ENCODE measurements at places on chromosomes 3 and 15.

- DNase-seq, result no peak
Measured at GRCh38 chr3:99751649-99752048, 66.0 kb upstream of the CMSS1 start.

- DNase-seq, result no peak
Measured at GRCh38 chr3:15645740-15646501, 44.4 kb downstream of the BTD start.

- DNase-seq, result no peak
Measured at GRCh38 chr3:100374521-100374920, 26.4 kb downstream of the TOMM70 start.

DNA sequence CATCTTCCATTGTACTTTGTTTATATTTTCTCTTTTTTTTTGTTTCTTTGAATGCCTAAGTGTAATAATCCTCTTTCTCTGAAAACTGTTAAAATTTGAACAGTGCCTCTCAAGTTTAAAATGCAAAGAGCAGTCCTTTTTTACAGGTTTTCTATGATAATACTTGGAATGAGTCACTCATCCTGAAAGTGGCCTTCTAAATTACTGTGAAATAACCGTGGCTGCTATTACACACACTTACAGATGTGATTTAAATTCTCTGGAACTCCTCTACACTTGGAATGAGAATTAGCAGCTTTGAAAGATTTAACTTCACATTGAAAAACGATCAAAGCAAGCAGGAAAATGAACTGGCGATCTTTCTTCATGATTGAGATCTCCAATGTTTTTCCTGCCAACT is 105.9 kb downstream of the ROBO1 start:
- no peak for DNase-seq

DNA sequence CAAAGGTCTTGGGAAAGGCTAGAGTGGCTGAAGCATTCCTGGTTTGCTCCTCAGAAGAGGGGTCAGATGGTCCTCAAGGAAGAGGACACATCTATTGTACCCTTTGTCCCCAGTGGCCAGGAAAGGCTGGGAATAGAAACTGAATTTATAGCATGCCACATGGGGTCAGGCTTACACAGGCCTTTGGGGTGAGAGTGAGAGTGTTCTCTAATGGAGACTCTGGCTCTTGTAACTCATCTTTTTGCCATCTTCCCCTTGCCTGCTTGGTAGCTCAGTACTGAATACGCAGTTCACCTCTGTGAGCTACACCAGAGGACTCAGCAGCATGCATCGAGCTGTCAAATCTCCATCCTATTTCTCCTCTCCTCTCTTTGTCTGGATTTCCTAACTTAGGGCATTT is 87.5 kb downstream of the ATP2B2 start:
- DNase-seq, result no peak

- no peak for DNase-seq
Measured at GRCh38 chr3:62169906-62170660, 203.3 kb downstream of the FEZF2 start.

- no peak for DNase-seq
Measured at GRCh38 chr3:142209655-142210054, 15.7 kb downstream of the GK5 start.

DNA sequence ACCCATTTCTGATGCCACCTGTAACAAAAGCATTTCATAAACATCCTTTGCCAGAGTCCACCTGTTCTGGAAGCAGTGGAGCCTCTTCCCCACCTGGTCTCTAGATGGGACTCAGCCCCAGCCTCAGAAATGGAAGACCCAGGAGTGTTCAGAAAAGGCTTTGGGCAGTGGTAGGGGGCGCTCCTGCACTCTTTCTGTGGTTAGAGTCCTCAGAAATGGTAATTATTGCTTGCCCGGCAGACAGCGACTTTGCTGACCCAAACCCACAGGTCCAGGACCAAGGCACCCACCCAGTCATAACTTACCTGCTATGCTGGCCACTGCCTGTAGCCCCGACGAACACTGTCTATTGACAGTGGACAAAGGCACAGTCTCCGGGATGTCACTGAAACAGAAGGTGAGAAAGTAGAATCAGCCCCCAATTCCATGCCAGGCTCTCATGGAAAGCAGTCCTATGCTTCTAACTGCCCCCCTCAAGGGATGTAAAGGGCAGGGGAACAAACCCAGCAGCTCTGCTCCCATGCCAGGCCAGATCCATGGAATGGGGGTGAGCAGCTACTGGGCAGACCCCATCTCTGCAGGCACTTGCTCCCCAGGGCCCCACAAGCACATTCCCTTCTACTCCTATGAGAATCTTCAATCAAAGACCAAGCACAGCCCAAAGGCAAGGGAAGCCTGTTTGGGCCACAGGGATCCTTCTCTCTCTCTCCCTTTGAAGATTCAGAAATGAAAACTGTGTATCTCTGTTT is 5.1 kb downstream of the ACAA1 start:
- DNase-seq, result no peak

GRCh38 chr3:169405076-169405475 is 258.4 kb downstream of the MECOM start:
- no peak for DNase-seq

- DNase-seq, result no peak
Measured at GRCh38 chr15:101506491-101506890, 17.0 kb upstream of the PCSK6 start.

GRCh38 chr3:22231061-22231460 is 480.1 kb upstream of the ZNF385D start:
- DNase-seq, result no peak

GRCh38 chr15:90343302-90343790 is 8.7 kb upstream of the ZNF774 start:
- no peak for DNase-seq

DNA sequence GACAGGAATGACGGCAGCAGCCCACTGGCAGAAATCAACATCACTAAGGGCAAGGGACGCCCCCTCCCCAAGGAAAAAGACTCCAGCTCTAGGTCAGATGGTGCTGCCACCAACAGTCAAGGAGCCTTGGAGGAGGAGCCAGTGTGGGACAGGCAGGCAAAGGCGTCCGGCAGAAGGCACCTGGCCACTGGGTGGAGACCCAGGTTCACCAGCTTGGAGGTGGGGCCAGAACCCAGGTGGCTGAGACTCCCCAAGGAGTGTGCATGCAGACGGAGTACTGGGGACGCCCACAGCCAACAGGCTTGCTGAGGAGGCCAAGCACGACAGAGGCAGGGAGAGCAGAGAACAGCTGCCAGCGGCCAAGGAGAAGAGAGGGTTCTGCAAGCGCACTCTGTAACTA is 35.2 kb downstream of the PTPN23 start:
- DNase-seq, result no peak

DNA sequence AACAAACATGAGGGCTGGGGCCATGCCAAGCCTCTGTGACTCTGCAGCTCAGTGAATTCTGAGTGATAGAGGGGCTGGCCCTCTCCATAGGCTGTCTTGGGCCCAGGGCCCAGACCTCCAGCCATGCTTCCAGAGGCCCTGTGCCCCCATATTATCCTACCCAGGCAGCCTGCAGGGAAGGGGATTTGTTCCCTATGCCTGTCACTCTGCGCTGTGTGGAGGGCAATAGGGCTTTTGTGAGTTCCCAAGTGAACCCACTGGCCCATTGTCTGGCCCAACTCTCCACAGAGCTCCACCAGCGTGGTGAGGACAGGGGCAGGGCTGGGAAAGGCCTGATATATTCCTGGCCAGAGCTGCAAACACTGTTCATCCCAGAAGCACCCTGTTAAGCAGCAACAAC is 113.2 kb downstream of the EPHB1 start:
- DNase-seq, result no peak
